ENCODE measurements at places on chromosomes 16 and 17.

DNA sequence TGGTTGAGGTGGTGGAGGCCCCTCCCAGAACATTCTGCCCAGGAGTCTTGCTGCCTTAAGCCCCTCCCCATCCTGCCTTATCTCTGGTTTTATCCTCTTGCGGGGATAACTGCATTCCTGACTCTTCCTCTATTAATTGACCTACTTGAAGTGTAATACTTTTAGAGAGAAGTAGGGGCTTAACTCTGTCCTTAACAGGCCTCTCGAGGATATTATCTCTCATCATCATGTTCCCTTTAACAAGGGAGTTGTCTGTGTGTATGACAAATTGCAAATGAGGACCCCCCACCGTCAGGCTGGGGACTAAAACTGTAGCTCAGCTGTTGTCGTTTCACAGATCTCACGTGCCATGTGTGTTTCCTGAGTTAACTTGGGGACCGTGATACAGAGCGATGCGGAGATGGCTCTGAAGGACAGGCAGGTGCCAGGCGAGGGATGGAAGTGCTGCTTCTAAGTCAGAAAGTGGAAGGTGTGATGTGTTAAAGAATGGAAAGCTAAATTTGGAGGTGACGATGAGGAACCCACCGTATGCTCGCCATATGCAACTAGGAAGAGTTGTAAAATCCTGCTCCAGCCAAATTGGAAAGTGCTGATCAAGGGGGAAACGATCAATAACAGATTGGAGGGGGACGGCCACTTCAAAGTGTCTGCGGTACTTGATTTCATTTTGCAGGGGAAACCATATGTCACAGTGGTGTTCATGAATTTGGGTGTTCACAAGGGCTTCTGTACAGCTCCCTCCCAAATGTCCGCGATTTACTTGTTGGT is 106.3 kb downstream of the RPTOR start:
- no peaks in the 10 kb centered on the region for H3K36me3 ChIP-seq
- no peak overlapping the region for H3K27ac ChIP-seq
- no peak for DNase-seq
- H3K4me3 ChIP-seq: no peak overlapping the region
- H3K27me3 ChIP-seq: no peaks in the 10 kb centered on the region
- peaks cover 10% of the 10 kb centered on the region for H3K4me1 ChIP-seq

DNA sequence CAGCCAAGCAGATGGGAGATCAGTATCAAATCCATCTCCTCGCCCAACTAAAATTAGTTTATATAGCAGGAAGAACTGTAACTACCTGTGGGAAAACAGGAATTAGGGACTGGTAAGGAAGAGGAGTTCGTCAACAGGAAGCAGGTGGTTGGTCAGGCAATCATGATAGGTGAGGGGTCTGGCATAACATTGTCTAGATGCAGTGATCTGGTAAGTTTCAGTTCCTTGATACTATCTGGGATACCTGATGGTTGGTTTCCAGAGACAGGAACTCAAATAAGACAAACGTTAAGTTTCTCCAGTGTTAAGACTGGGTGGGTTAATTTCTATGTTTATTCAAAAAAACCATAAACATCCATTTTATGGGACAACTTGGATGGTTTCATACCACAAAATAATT is 53.8 kb downstream of the CEP112 start:
- no peaks in the 10 kb centered on the region for H3K27me3 ChIP-seq
- no peaks in the 10 kb centered on the region for H3K4me1 ChIP-seq
- H3K36me3 ChIP-seq: no peaks in the 10 kb centered on the region

DNA sequence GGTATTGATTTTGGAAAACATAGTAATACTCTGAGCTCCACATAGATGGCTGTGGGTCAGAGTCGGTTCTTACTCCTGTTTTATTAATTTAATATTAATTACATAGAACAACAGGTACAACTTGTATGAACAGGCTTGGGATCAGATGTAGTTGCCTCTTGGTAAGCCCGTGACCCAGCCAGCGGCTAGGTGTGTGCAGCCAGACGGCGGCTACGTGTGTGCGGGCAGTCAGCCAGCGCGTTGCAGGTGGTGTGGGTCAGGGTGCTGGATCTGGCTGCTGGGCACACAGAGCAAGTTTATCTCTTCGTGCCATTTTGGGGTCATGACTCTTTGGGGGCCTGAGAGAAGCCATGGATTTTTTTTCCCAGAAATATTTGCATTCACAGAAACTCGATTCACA is 30.3 kb downstream of the DBNDD1 start:
- no peaks in the 10 kb centered on the region for H3K27me3 ChIP-seq
- no peak for DNase-seq
- no peak overlapping the region for H3K27ac ChIP-seq
- no peak overlapping the region for H3K4me3 ChIP-seq

DNA sequence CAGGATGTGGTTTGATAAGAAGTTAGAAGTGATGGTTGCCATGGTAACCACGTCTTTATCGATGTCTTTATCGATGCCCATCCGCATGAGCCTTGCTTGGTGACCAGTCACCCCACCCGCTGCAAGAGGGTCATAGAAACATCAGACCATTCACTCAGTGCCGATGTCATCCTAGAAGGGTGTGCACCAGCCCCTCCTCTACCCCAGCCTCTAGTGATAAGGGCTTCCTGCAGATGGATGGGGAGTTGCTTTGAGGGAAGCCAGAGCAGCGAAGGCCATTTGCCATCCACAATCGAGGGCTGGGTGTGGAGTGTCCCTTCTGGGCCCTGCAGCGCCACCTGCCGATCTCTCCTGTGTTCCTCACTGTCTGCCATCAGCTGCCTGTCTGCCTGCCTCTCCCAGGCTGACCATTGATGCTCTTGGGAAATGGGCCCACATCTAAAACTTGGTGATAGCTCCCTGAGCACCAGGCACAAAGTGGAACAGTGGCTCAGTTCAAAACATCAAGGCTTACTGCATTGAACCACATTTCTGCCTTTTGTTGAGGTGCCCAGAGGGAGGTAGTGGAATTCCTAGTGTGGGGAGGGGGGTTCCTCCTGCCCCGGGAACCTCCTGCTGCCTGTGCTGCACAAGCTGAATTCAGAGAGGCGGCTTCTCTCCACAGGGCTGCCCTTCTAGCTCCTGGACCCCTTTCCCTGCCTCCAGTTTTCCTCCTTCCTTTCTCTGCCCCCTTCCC is 8.9 kb downstream of the CALB2 start:
- peak; percentile 76 for DNase-seq
- H3K4me3 ChIP-seq: no peak overlapping the region
- no peaks in the 10 kb centered on the region for H3K36me3 ChIP-seq
- H3K27ac ChIP-seq: no peak overlapping the region
- H3K27me3 ChIP-seq: peaks cover 2% of the 10 kb centered on the region
- H3K4me1 ChIP-seq: no peaks in the 10 kb centered on the region

GRCh38 chr17:10871914-10872313 is 34.0 kb upstream of the PIRT start:
- H3K27ac ChIP-seq: no peak overlapping the region
- H3K36me3 ChIP-seq: no peaks in the 10 kb centered on the region
- H3K4me1 ChIP-seq: no peaks in the 10 kb centered on the region
- no peak for DNase-seq
- H3K27me3 ChIP-seq: no peaks in the 10 kb centered on the region

DNA sequence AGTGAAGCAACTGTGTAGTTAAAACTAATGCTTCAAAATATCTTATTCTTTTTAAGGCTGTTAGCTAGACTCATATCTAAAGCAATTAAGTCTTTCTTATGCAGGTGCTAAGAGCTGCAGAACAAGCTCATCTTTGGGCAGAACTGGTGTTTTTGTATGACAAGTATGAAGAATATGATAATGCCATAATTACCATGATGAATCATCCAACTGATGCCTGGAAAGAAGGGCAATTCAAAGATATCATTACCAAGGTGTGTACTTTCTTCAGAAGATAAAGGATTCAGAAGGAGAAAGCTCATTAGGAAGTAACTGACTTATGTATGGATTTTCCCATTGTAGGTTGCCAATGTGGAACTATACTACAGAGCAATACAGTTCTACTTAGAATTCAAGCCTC is 23.9 kb downstream of the PTRH2 start:
- H3K4me3 ChIP-seq: no peak overlapping the region
- peaks cover 95% of the 10 kb centered on the region for H3K36me3 ChIP-seq
- H3K4me1 ChIP-seq: no peaks in the 10 kb centered on the region
- no peak overlapping the region for H3K27ac ChIP-seq

GRCh38 chr17:81583589-81584342 is 31.6 kb upstream of the FAAP100 start:
- H3K4me3 ChIP-seq: no peak overlapping the region
- DNase-seq: no peak
- no peak overlapping the region for H3K27ac ChIP-seq
- peaks cover 73% of the 10 kb centered on the region for H3K36me3 ChIP-seq

DNA sequence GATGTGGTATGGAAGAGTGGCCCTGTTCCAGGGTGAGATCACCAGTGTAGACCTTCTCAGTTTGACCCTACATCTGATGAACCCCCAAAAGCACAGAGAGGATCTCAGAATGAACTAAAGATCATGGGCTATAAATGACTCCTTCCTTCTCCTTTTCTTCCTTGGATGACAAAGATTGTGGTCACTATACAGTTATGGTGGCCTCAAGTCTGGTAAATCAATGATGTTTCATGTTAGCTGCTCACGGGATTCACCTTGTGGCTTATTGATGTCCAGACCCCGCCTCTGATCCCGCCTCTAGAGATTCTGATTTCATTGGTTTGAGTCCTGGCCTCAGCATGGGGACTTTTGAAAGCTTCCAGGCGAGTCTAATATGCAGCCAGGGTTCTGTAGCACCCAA is 112.2 kb downstream of the PITPNC1 start:
- no peaks in the 10 kb centered on the region for H3K27me3 ChIP-seq
- H3K36me3 ChIP-seq: no peaks in the 10 kb centered on the region
- no peak for DNase-seq
- no peak overlapping the region for H3K4me3 ChIP-seq
- H3K4me1 ChIP-seq: no peaks in the 10 kb centered on the region
- no peak overlapping the region for H3K27ac ChIP-seq

- no peak overlapping the region for H3K27ac ChIP-seq
- H3K36me3 ChIP-seq: no peaks in the 10 kb centered on the region
- DNase-seq: no peak
- no peak overlapping the region for H3K4me3 ChIP-seq
- H3K4me1 ChIP-seq: peaks cover 17% of the 10 kb centered on the region
- peaks cover 7% of the 10 kb centered on the region for H3K27me3 ChIP-seq
These were observed 4.7 kb upstream of the ZNHIT3 start for GRCh38 chr17:36481829-36482228.

- no peaks in the 10 kb centered on the region for H3K27me3 ChIP-seq
- no peaks in the 10 kb centered on the region for H3K4me1 ChIP-seq
- H3K36me3 ChIP-seq: no peaks in the 10 kb centered on the region
These were observed 6.5 kb downstream of the CACNA1H start for GRCh38 chr16:1159325-1159972.

- no peak for DNase-seq
- H3K27ac ChIP-seq: no peak overlapping the region
- no peak overlapping the region for H3K4me3 ChIP-seq
- H3K4me1 ChIP-seq: peaks cover 52% of the 10 kb centered on the region
- no peaks in the 10 kb centered on the region for H3K36me3 ChIP-seq
- no peaks in the 10 kb centered on the region for H3K27me3 ChIP-seq
These were observed 2.7 kb downstream of the RUSF1 start for GRCh38 chr16:31505483-31505882.

- no peak overlapping the region for H3K27ac ChIP-seq
- H3K27me3 ChIP-seq: no peaks in the 10 kb centered on the region
- DNase-seq: no peak
- no peaks in the 10 kb centered on the region for H3K4me1 ChIP-seq
- H3K36me3 ChIP-seq: no peaks in the 10 kb centered on the region
These were observed 159.1 kb downstream of the WWOX start for GRCh38 chr16:78258375-78259065.

- no peaks in the 10 kb centered on the region for H3K4me1 ChIP-seq
- H3K27me3 ChIP-seq: no peaks in the 10 kb centered on the region
- no peak overlapping the region for H3K4me3 ChIP-seq
- H3K36me3 ChIP-seq: peaks cover 52% of the 10 kb centered on the region
- no peak overlapping the region for H3K27ac ChIP-seq
These were observed 16.5 kb upstream of the CLEC18C start for GRCh38 chr16:70157105-70157476.

GRCh38 chr17:45812102-45812501 is 28.0 kb downstream of the CRHR1 start:
- no peaks in the 10 kb centered on the region for H3K4me1 ChIP-seq
- no peaks in the 10 kb centered on the region for H3K27me3 ChIP-seq
- H3K4me3 ChIP-seq: no peak overlapping the region
- H3K27ac ChIP-seq: no peak overlapping the region

DNA sequence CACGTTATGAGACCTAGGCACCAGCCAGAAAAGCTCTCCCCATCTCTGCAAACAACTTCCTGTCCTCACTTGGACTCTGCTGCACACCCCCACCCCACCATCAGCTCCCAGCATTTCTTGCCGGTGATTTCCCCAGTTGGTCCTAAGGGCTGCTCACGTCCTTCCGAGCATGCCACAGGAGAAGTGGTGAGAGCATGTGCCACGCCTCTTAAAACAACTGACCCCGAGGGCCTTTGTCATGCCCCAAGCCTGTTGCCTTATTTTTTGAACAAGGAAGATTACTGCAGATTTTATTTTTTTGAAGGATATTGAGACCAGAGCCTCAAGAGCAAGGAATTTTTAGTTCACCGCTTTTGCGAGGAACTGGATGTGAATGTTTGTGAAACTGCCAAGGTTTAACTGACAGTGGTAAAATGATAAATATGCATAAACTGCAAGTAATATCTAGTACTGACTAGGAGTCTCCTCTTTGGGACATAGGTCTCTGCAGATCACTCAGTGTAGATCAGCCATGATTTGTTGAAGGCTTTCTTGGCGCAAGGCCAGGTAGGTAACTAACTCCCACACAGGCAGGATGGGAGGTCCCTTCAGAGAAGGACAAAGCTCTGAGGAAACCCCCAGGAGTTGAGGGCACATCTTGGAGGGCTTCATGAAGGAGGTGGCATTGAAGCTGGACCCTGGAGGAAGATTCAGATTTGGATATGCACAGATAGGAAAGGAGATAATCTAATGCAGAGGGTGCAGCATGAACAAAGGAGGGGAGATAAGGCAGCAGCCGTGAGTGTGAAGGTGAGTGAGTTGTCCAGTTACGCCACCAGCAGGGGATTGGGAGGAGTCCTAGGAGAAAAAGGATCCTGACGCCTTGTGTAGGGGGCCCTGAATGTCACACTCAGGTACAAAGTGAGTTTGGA is 44.7 kb downstream of the TMEM132E start:
- peaks cover 57% of the 10 kb centered on the region for H3K27me3 ChIP-seq
- H3K27ac ChIP-seq: no peak overlapping the region
- H3K4me3 ChIP-seq: no peak overlapping the region
- H3K4me1 ChIP-seq: no peaks in the 10 kb centered on the region

DNA sequence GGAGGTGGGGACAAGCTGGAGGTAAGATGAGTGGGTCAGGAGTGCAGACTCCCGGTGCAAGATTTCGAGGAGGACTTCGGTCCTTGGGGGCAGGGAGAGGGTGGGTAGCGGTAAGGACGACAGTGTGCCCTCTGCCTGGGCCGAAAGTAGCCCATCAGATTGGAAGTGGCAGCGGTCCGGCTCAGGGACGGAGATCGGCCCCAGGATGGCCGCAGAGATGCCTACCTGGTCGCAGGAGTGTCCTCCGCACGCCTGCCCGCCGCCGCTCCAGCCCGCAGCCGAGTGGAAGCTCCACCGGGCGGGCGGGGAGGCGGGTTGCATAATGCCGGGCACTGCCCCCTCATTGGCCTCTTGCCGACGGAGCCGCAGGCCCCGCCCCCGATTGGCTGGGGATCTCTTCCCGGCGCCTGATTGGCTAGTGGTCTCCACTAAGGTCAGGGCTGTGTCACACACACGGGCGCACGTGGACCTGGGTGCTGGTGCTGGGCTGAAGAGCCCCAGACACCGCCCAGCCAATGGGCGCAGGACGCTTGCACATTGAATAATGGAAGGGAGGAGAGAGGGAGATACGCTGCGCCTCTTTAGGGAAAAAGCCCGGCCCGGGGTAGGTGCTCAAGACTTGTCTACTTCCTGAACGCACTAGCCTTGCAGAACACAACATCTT is at the start of gene PER1:
Gene PER1, minus strand, starts transcription at position 293 of the 664 bp plus-strand sequence. CDS start 1,698 bp downstream, outside the sequence.
- peak; percentile 90 for DNase-seq
- no peaks in the 10 kb centered on the region for H3K27me3 ChIP-seq
- H3K4me3 ChIP-seq: peak within 1 kb of the TSS; percentile 94
- H3K4me1 ChIP-seq: peaks cover 66% of the 10 kb centered on the region
- peaks cover 31% of the 10 kb centered on the region for H3K36me3 ChIP-seq
- peak within 1 kb of the TSS; percentile 92 for H3K27ac ChIP-seq
